ENCODE measurements at places on chromosomes 1 and 21.

DNA sequence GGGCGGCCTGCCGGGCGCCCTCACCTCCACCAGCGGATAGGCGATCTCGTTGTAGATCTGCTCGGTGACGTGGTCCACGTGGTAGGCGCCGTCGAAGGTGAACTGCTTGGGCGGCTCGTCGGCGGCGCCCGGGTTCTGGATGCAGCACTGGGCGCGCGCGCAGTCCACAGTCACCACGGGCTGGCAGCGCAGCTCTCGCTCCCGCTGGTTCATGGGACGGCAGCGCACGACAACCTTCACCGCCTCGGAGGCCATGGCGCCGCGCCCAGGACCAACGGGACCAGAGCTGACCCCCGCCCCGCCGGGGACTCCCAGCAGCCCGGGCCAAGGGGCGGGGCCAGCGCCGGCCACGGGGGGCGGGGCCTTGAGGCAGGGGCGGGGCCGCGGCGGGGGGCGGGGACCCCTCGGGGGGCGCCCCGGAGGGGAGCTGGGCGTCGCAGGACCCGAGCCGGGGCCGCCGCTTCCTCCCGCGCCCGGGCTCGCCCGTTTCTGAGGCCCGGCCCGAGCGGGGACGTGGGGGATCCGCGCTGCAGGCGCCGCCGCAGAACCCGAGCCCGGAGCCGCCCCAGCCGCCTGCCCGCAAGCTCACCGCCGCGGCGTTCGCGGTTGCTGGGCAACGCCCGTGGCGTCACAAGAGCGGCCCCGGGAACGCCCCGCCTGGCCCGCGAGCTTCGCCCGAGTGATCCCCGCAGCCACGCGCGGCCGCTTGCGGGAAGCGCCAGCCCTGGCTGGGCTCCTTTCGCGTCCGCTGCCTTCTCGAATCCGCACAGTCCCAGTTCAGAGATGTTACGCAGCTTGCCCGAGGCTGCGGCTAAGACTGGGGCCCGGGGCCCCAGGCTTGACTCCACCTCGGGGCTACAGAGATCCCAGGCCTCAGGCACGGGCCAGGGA is at the start of gene KIF17:
KIF17 (minus strand) TSS at position 556 of the 891 bp plus-strand sequence; CDS start at position 255, 301 bp downstream.
- peak; percentile 25 for DNase-seq

GRCh38 chr1:17978016-17978415 is 129.6 kb upstream of the IGSF21 start:
- DNase-seq: no peak

GRCh38 chr1:9101510-9102146 is 27.3 kb downstream of the GPR157 start:
- DNase-seq: no peak

- no peak for DNase-seq
Measured at GRCh38 chr1:9849691-9850441, 26.1 kb upstream of the CLSTN1 start.

GRCh38 chr1:229479660-229480399 is 28.3 kb downstream of the NUP133 start:
- DNase-seq: no peak

- no peak for DNase-seq
Measured at GRCh38 chr21:32514275-32515055, 70.9 kb downstream of the TCP10L start.

- DNase-seq: no peak
Measured at GRCh38 chr1:84159533-84160240, 15.6 kb downstream of the PRKACB start.

- DNase-seq: no peak
Measured at GRCh38 chr1:20634594-20635084, 1.4 kb downstream of the PINK1 start.

DNA sequence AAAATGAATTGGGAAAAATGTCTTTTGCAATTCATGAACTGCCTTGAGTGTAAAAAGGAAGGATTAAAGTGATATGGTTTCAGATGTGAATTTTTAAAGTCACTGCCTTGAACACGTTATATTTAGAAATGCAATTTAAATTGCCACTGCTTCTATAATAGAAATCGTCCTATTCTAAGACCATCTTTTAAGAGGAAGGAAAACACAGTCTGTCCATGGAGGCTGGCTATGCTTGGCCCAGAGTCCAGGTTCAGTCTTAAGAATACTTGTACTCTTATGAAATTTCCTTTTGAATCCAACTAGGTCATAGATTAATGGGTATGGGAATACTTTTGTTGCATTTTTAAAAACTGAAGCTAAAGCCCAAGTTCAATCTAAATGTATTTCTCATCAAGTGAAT is 86.0 kb downstream of the PCNX2 start:
- no peak for DNase-seq

DNA sequence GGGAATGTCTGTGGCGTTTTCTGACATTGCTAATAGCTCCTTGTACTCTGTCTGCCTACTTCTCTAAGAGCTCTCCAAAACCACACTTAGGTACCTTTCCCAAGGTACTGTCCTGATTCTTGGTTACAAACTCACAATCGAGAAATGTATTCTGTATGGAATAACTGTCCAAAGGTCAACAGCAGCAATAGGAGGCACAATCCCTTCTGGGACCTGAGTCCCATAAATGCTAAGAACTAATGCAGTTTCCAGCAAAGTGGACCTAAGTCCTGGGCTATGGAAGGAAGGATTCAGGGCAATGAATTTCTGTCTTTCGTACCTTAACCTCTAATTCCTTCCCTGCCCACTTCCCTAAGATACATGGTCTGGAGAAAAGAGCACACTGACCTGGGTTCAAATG is 59.7 kb downstream of the DMAP1 start:
- no peak for DNase-seq

DNA sequence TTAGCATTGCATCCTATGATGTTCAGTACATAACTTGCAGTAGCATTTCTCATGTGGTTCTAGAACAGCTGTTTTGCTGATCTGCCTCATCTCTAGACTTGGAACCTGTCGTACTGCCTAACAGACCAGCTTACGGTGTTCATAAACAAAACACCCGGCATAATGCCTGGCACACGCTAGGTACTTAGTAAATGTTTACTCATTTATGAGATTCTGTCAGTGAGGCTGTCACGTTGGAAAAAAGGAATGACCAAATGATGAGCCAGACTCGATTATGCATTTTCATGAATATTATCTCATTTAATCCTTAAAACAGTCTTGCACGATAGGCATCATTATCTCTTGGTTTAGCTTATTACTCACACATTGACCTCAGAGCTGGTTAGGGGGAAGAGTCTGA is 46.4 kb downstream of the CACHD1 start:
- no peak for DNase-seq

- DNase-seq: no peak
Measured at GRCh38 chr1:228902781-228903433, 167.6 kb downstream of the RHOU start.

DNA sequence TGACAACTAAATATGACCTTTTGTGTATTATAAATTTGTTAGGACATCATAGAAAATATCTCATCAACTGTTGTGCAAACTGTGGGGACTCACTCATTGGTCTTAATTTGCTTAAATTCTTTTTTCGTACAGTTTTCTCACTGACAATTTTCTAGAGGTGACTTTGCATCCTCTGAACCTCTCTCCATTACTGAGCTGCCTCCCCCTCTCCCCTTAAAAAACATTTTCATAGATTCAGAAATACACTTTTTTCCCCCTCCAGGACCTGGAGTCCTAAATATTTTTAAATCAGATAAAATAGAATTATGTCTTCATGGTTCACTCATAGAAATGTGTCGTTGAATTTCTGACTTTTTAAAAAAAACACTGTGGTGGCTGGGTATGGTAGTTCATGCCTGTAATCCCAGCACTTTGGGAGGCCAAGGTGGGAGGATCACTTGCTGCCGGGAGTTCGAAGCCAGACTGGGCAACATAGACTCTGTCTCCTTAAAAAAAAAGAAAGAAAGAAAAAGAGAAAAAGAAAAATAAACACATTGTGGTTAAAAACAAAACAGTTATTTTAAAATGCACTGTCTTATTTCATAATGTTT is 1.5 kb downstream of the CNST start:
- DNase-seq: no peak

GRCh38 chr1:173064011-173064410 is 13.3 kb upstream of the TNFSF18 start:
- DNase-seq: no peak

DNA sequence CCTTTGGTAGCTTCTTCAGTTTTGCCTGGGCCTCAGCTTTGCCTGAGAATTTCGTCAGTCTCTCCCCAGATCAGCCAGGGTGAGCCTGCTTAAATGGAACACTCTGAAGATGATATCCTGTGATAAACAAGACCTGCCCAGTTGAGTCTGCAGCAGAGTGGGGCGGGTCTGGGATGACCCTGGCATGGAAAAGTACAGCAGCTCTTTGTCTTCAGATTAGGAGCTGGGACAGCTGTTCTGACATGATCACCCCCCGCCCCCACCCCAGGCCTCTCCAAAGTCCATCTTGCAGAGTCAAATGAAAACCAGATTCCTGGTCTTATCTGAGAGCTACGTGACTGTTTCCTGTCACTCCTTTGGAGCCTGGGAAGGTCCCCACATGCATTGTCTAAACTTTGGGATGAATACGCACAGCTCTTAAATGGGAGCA is 2.2 kb upstream of the TMEM51 start:
- no peak for DNase-seq

DNA sequence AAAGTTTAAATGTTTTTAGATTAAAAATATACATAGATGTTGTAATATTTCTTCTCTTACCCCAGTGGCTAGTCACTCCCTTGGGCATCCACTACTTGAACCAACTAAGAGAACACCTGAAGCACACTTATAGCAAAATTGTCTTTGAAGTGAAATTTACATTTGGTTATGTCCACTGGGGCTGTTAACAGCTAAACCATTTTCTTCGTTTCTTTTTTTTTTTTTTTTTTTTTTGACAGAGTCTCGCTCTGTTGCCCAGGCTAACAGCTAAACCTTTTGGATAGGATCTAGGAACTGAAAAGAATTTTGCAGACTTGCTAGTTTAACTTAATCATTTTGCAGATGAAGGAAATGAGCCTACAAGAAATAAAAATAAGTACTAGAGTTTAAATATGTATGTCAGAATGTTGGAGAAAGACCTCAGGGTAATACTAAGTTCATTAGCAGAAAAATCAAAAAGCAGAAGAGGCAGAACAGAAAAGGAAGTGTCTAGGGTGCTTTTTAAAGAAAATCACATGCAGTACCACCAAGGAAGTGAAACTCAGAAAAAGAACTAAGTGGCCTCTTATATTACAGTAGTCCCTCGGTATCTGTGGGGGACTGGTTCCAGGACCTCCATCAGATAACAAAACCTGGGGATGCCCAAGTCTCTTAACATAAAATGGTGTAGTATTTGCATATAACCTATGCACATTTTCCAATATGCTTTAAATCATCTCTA is 11.8 kb downstream of the DRAM2 start:
- DNase-seq: no peak

DNA sequence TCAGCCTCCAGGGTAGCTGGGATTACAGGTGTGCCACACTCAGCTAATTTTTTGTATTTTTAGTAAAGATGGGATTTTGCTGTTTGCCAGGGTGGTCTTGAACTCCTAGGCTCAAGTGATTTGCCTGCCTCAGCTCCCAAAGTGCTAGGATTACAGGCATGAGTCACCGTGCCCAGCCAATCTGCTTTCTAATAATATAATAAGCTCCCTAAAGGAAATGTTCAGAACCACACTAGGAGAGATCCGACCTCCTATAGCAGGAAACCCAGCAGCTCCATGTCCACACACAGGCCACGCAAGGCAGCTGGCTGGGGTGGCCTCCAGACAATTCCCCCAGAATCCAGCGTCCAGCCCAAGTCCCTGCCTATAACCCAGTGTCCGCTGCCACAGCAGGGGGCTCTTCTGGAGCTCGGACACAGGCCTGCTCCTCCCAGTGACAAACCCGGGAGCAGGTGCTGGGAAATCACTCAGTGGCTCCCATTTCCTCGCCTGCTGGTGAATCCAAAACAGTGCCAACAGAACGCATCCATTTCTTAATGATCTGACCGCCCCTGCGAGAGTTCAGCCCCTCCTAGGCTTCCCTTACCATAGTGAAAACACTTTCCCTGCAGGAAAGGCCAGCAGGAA is 7.5 kb downstream of the RIPK4 start:
- no peak for DNase-seq

DNA sequence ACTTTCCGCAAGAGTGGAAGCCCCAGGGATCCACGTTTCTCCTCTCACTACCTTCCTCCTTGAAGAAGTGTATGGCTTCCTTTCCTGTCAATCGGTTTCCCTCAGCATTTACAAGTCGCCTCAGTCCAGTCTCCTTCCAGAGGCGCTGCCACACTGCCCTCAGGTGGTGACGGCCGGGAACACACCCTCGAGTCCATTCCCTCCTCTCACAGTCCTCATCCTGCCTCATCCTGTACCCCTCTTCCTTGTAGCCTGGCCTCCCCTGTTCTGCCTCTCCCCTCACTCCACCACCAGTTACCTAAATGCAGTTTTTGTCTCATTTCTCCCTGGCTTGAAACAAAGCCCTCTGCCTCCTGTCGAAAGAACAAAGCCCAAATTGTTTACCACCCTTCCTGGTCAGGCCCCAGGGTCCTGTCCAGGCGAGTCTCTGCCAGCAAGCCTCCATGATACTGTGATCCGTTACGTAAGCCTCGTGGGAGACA is 23.2 kb upstream of the LSM10 start:
- peak; percentile 93 for DNase-seq

DNA sequence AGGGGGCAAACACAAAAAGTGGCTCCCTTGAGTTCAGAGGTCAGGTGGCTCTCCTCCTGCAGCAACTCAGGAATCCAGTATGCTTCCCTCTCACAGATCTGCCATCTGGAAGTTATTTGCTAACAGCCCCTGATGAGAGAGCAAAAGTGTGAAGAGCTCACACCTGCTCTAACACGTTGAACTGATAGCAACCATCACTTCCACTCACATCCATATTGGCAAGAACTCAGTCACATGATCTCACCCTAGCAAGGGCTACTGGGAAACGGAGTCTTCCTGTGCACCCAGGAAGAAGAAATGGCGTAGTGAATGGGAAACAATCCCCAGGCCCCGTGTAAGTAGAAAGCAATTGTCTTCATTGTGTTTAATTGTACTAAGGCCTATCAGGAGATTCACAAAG is 20.7 kb upstream of the SLC45A1 start:
- DNase-seq: no peak

GRCh38 chr1:33971913-33972312 is 108.0 kb downstream of the HMGB4 start:
- DNase-seq: no peak

GRCh38 chr1:98402860-98403259 is 258.7 kb upstream of the SNX7 start:
- DNase-seq: no peak

- DNase-seq: no peak
Measured at GRCh38 chr1:233527818-233528217, 86.1 kb upstream of the KCNK1 start.

DNA sequence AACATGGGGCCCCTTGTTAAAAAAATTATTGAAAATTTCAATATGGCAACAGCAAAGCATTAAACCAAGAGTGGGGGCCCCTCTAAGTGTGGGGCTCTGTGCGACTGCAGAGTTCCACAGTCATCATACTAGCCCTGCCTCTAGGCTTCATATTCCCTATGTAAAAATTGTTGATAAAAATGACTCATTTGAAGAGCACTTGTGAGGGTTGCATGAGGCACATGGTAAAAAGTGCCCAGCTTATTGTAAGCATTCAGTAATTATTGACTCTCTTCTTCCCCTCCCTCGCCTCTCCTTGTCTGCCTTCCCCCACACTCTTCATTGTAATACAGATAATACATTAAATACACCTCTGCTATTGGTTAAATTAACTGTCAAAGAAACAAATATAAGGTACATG is 86.7 kb upstream of the PTBP2 start:
- DNase-seq: no peak

- no peak for DNase-seq
Measured at GRCh38 chr1:204344665-204345355, 14.9 kb downstream of the PLEKHA6 start.

- DNase-seq: no peak
Measured at GRCh38 chr1:177811429-177811828, 158.4 kb downstream of the SEC16B start.

GRCh38 chr1:48864913-48865312 is 88.2 kb upstream of the BEND5 start:
- no peak for DNase-seq

Data from stimulated activated CD8-positive, alpha-beta memory T cell treated with anti-CD3 and anti-CD28 coated beads, Interleukin-4, amount 100 ng/mL, for 1 hour (primary cell).